ENCODE measurements at places on chromosomes 4 and X.

DNA sequence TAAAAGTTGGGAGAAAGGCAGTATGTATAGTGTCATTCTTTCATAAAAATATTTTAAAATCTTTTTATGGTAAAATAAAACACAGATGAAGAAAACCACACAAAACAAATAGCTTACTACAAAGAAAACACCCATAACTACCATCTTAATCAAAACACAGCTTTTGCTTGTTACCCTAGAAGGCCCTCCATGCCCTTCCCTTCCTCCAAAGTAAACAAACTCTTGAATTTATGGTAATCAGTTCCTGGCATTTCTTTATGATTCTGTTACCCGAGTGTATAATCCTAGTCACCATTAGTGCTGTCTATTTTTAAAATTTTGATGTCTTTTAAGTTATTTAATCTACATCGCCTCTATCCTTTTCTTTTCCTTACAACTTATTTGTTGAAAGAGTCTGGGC lies 170.9 kb downstream of the APBB2 start:
- DNase-seq: no peak

DNA sequence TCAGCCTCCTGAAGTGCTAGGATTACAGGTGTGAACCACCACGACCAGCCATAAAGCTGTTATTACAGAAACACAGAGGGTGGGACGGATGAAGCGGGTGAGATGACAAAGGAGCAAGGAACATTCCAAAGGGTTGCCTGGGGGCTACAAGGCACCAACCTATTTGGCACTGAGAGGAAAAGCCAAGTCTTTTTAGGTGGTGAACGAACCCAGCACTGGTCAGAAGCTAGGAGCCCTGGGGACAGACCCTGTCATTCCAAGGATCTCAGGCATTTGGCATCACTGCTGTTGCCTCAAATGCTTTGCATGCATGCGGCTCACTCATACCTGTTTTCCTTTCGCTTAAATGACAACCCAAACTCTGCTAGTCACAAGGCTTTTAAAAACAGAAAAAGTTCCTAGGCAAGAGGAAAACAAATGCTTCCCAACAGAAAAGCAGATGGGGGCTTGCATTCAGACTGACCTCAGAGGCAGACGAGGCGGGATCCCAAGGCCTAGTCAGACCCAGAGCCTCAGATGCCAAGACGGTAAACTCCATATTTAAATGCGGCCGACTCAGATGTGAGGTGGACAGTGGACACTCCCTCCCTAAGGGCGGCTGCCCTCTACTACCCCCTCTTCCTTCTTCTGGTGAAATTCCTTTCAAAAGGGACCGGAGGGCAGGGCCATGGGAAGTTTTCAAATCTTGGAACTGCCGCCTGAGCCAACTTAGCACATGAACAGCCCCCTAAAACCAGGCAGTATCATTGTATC lies 4.5 kb downstream of the MAP7D2 start:
- no peak for DNase-seq

DNA sequence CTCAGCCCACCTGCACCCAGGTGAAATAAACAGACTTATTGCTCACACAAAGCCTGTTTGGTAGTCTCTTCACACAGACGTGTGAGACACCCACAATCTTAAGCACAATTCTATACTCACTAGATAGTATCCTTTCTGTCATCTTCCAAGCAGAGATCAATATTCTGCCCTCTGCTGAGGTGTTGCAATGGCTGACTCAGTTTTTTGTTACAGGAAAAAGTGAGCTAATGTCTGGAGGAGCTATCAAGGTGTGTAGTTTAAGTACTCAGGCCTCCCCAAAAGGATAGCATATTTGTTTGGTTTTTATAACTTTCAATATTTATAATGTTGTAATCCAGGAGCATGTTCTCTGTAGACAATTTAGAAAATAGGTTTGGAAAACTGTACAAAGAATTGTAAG lies 775.2 kb upstream of the POU3F4 start:
- DNase-seq: no peak

DNA sequence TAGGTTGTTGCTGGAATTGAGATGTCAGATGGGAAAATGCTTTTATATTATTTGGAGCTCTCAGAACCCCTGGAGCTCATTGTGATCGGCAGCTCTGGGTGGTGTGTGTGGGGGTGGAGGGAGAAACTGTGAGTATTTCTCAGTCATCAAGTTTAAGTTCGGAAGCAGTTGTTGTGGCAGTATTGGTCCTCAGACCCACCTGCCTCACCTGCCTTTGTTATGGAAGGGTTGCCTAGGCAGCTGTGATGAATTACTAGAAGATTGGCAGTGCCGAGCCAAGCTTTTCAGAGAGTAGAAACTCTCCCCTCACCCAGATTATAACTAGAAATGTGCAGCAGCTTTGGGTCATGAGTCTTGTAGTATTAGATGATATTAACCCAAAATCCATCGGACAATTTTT lies 9.5 kb downstream of the IGSF1 start:
- DNase-seq: no peak

DNA sequence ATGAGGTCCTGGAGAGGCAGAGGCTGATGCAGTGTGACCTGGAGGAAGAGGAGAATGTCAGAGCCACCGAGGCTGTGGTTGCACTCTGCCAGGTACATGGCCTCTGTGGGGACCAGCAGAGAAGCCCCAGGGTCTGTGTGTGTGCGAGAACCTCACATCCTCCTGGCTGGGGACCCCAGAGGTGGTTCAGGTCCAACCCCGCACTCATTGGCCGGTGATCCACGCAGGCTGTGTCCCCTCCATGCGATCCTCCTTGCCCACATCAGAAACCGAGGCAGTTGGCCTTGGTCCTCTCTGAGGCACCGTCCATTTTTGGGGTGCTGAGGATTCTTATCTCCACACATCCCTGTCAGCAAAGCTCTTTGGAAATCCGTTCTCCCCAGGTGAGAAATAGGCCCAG lies 45.3 kb downstream of the EVC start:
- DNase-seq: no peak

DNA sequence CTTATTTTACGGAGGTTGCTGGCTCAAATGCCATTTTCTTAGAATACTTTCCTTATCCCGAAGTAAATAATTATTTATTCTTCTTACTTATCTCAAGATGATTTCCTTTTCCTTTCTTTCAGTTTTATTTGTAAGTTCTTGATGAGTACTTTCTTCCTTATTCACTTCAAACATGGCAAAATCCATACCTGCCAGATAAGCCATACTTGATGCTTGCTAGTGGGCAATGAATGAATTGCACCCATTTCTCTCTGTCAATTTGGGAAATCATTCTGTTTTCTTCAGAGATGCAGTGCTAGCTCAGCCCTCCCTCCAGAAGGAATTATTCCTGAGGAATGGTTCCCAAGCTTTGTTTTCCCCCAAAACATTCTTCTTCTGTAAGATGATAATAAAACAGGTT lies 598.3 kb downstream of the SPRY1 start:
- DNase-seq: no peak

DNA sequence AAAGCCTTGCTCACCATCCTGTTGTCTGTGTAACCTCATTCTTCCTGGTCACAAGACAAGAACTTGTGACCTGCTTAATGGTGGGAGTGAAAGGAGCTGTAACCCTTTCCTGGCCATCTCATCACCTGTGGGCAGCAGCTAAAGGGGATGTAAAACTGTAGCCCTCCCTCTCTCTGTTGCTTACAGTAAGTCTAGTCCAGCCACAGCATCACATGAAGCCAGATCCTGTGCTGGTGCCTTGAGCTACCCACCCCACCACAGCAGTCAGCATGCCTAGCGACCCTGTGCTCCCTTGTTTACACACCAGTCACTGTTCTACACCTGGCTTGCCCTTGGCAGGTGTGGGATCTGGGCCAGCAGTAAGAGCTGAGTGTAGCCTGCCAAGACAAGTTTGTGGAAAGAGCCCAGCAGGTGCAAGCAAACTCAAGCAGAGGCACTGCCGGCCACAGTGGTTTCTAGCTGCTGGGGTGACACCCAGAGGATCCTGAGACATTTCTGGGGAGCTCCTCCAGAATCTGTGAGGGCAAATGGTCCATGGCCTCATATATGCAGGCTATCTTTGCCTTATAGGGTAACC lies 41.0 kb downstream of the UGT2B28 start:
- DNase-seq: no peak

DNA sequence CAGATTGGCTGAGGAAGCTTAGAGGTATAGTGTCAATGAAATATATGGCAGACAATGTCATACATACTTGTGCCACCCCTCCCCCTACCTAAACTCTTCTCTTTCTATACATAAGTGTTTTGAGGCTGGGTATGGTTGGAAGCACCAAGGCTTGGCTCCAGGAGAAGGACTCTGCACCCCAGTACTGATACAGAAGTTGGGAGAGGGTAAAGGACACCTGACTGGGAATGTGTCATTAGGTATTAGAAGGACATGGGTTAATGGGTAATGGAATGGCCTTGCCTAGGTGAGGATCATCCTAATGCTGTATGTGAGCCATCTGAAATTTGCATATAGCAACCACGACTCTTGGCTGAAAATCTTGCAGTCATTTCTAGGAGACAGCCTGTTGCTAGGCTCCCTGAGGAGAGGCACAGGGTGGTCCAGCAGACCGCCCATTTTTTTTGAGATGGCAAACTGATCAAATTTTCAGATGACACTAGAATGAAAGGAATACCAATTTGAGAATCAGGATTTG lies 26.8 kb upstream of the AP1S2 start:
- DNase-seq: no peak

DNA sequence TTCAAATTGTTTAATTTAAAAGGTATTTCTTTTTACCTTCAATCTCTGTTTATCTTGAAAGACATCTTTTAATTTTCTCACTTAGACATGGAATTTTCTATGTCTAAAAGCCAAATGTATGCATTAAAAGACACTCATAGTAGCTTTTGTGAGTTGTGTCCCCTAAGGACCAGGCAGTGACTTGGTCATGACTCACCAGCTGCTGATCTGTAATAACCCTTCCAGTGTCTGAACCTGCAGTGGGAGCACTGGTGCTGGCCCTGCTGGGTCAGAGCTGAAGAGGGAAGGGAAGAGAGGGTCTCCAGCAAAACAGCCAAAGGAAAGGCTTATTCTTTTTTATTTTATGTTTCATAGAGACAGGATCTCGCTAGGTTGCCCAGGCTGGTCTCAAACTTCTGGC lies 31.1 kb upstream of the SH3D19 start:
- no peak for DNase-seq

DNA sequence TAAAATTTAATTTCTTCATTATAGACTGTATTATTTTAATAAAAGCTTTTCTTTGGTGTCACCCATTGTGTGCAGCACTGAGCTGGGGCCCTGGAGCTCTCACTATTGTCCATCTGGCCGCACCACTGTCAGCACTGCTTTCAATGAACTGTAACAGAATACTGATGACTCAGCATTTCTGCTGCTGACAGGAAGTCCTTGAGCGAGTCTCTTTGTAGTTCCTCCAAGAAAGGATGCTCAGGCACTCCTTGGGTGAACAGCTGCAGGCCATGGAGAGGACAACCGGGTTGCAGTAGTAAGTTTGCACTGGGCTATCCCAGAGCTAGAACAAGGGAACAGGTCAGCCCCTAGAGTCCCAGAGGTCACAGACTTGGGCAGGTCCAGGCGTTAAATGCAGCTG lies 81.6 kb downstream of the SORBS2 start:
- no peak for DNase-seq

- no peak for DNase-seq
These were observed 797.6 kb upstream of the AADAT start for GRCh38 chr4:170887396-170887795.

DNA sequence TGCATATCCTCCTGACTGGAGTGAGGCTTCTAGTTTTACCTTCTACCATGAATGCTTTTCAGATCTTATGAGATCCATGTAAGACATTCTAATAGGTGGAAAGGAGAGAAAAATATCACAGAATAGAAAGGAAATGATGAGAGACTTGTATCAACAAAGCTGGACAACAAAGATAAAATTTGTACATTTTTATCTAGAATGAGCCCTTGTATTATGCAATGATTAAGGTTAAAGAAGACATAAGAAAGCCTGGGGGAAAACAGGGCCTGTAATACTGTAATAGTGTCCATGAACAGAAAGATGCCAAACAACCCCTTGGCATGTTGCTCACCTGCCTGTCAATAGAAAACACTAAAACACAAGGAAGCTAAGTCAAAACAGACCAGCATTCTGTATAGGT lies 44.2 kb upstream of the SCRG1 start:
- no peak for DNase-seq

GRCh38 chr4:8046925-8047541 lies 107.4 kb upstream of the AFAP1 start:
- DNase-seq: no peak
